Left cardiac atrium (tissue), 4 donors: ENCODE measurements at places on chromosomes 7 and 10. TPM values are rescaled to one million over a fixed set of nuclear protein-coding genes. Genes with fewer than 3 reads are reported as not detected.

SPACDR gene
- total RNA-seq, result 0.73 TPM

GPRIN2 gene
- total RNA-seq, result not detected

CYP2E1 gene
- 1.3 TPM for total RNA-seq

RNF148 gene
- total RNA-seq, result 0.35 TPM

JAZF1 gene
- 20.0 TPM for total RNA-seq

SPDYE1 gene
- not detected for total RNA-seq

CPA2 gene
- not detected for total RNA-seq

DNA sequence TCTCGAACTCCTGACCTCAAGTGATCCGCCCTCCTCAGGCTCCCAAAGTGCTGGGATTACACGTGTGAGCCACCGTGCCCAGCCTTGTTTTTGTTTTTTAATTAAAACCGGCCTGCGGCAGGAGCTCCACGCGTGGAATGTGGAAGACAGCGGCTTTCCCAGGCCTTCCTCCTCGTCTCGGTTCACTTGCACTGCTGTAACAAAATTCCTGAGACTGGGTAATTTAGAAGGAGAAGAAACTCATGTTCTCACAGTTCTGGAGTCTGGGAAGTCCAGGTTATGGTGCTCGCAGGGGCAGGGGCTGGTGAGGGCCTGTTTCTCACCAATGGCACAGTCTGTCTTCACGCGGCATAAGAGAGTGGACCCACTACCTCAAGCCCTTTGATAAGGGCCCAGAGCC lies 14.4 kb upstream of the CRYGN start:
- DNase-seq, result peak; percentile 4

DNA sequence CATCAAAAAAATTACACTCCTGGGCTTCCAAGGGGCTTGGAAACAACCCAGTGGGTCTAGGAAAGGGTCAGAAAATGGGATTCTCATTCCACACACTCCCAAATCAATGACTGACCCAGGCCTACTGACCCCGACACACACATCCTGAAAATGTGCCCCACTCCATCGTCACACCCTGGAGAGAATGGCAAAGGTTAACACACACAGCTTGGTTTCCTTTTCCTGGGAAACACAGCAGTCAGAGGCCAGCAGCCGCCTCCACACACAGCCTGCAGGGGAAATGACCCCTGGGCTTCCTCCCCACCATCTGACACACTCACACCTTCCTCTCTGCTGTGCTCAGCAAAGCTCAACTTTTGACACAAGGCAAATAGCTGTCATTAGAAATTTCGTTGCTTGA lies 42.9 kb downstream of the SH3PXD2A start:
- no peak for DNase-seq

DNA sequence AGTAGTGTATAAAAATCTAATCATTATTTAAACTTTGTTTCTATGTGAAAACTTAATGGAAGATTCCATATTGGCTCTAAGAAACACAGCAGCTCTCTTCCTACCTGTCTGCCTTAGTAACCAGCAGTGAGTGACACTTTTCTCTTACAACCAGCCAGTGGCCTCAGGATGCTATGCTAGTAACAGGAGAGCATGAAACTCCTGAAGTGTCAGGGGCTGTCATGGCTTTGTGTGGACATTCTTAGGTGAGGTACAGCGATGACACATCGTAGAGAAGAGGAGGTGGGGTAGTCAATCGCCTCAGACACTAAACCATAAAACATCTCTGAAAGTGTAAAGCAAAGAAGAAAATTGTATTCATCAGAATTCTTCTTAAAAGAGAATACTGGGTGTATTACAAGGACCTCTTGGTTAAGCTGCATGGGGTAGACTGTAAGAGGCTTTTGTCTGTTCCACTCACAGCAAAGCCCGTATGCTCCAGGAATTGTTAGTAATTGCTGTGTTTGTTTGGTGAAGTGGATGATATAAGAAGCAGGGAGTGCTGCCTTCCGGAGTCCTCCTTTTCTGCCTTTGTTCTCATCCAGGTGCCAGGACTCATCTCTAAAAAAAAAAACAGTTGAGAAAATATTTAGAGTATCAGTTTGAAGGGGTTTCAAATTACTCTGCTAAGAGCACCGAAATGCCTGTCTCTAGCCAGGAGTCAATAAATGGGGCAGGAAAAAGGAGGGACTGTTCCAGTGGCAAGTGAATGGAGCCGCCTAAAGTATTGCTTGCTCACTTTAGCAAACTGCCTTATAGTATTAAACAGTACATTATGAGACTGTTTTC lies 518.8 kb downstream of the CNTNAP2 start:
- no peak for DNase-seq

GRCh38 chr7:106257752-106258151 lies 27.0 kb downstream of the NAMPT start:
- DNase-seq, result no peak

- no peak for DNase-seq
Measured at GRCh38 chr7:153415632-153416031, 636.6 kb upstream of the DPP6 start.

- DNase-seq, result no peak
Measured at GRCh38 chr7:70212281-70212680, 614.0 kb downstream of the AUTS2 start.

DNA sequence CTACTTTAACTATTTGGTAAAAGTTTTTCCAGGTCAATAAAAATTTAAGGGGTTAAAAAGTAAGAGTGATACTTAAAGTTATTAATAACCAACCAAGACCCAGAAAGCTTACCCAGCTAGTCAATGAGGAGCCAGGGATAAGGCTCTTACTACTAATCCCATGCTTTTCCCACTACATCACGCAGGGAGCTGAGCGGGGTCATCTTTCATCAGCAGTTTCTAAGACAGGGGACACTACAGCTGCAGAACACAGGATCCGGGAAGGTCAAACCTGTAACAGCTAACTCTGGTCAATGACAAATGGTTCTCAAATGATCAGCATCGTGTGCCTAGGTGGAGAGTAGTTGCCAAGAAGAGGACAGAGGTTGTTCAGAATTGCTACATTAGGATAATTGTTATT lies 65.1 kb downstream of the RSU1 start:
- no peak for DNase-seq

DNA sequence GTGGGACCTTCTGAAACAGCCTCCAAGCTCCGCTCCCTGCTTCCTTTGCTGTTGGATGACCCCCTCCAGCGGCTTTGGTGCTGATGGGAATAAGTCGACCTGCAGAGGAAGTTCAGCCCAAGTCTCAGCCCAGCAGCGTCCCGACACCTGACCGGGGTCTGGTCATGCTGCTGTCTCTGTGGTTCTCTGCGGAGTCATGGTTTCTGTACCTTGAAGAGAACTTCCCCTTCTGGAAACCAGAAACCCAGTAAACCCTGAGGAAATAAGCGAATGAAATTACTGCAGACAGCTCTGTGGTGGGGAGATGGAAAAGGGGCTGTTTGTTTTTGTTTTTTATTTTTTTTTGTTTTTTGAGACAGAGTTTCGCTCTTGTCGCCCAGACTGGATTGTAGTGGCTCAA lies 18.3 kb upstream of the ZNF12 start:
- DNase-seq, result no peak

- peak; percentile 43 for DNase-seq
Measured at GRCh38 chr7:137933270-137934017, 68.4 kb downstream of the CREB3L2 start.

DNA sequence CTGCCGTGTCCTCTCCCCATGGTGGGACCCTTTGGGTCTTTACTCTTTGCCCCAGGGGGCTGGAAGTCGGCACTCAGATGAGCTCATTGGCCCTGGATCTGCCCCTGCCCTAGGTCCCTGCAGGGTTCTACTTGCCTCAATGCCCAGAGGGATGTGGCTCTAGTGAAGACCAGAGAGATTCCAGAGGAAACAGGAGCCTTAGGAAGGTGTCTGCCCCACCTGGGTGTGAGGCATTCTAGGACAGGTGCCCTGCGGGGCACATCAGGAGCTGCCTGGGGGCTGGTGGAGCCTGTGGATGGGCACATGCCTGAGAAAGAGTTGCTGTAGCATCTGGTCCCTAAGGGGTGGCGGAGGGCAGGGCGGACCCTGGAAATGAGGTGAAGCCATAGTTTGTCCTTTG lies 128.6 kb downstream of the ADCY1 start:
- DNase-seq, result no peak

DNA sequence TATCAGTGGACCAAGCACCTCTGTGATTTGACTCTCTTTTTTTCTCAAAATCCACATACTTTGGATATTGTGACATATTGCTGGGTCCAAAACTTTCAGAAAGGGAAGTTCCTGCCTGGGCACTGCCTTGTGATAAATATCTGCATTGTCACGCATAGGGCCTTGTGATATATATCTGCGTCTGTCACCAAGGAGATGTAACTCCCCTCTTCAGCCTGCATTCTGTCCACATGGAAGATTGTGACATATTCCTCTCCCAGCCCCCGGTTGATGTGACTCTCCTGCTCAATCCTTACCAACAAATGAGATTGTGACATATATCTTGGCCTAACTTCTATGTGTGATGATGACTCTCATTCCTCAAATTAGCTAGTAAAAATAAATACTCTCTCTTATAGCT lies 25.4 kb upstream of the ZNF107 start:
- no peak for DNase-seq

DNA sequence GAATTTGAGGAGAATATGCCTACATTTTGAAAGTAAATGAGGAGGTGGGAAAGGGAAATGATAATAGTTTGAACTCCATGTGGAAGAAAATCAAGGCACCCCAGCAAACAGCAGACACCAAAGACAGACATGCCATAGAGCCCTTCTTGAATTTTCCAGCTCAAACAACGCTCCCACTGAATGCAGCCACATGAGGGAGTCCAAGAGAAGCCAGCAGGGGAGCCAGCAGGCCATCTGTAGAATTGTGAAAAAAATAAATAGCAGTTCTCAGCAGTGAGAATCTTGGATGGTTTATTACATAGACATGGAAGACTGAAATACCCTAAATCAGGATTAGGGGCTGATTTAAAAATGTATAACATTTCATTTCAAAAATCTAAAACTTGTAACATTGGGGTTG lies 1567.3 kb upstream of the LRRTM3 start:
- DNase-seq, result no peak

GRCh38 chr10:75040576-75040975 lies 70.9 kb upstream of the SAMD8 start:
- no peak for DNase-seq

DNA sequence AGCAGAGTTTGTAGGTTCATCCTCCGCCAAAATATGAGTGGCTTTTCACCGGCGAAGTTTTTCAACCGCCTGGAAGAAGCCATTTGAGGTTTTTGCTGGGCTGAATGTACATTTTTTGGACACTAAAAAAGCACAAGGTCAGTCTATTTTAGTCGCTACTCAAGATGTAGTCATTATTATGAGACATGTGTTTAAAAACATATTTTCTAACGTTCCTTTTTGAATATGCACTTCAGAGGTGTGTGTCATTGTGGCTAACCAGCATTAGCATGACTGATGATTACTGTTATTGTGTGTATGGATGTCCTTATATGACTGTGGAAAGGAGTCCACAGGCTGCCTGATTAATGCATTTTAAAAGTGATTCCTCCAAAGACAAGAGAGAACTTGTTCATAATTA lies 605.4 kb downstream of the INHBA start:
- no peak for DNase-seq

- DNase-seq, result no peak
Measured at GRCh38 chr10:56319386-56319785, 41.7 kb downstream of the ZWINT start.

DNA sequence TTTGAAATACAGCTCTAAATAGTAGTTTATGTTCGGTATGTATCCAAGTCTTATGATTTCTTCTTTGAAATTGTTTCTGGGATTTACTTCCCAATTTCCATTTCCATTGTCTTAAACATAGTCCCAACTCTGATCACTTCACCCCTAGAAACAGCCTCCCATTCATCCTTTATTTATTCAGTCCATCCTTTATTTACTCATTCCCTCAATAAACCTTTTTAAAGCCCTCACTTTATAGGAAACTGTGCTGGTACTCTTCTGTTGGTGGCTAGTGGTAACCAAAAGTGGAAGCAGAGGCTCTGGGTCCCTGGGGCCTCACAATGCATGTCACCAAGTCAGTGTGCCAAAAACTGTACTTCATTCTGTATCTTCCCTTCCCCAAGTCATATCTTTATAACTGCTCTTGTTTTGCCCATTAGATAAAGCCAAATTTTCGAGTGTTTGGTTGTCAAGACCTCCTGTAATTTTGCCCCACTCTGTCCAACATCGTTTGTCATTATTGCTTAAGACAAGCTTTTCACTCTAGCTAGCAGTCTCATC lies 3.9 kb upstream of the EPC1 start:
- DNase-seq, result no peak

GRCh38 chr7:128876127-128876526 lies 13.5 kb downstream of the ATP6V1F start:
- no peak for DNase-seq

DNA sequence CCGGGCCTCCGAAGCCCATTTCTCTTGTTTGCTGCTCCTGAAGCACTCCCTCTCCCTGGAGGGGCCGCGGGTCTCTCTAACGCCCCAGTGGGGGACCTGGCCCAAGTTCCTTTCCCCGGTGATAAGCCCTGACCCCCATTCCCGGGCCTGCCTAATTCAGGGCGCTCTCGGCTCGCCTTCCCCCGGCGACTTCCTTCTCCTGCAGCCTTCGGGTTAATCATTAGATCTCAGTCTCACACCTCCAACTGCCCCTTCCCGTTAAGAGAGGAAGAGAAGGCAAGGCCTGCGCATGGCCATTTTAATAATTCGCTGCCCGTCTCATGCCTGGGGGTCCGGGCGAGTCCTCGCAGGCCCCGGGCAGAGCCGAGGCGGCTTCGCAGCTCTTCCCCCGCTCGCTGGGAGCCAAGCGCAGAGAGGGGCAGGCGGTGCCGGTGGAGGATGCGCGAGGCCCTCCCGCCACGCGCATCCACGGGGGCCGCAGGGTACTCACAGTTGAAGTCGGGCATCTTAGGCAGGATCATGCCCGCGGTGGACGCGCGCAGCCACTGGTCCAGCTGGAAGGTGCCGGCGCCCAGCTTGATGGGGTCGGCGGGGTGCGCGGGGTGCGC lies 1.2 kb downstream of the MNX1 start:
- no peak for DNase-seq

DNA sequence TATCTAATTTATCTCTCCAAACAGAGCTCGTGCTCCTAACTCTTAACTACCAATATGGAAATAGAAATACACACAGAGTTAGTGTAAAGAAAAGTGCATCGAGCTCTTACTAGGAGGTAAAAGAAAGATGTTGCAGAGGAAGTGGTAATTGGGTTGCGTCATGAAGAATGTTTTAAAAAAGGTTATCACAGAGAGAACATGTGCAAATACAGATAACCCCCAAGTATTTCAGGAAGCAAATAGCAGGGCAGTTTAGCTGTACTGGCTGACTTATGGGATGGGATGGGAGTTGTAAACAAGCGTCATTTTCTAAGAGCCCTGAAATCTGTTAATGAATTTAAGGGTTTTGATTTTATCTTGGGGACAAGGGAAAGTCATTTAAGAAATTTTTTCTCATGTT lies 153.9 kb downstream of the AGMO start:
- DNase-seq, result no peak

GRCh38 chr7:155259866-155260497 lies 37.7 kb upstream of the INSIG1 start:
- no peak for DNase-seq

- peak; percentile 31 for DNase-seq
Measured at GRCh38 chr10:89163265-89163995, 43.7 kb downstream of the CH25H start.

DNA sequence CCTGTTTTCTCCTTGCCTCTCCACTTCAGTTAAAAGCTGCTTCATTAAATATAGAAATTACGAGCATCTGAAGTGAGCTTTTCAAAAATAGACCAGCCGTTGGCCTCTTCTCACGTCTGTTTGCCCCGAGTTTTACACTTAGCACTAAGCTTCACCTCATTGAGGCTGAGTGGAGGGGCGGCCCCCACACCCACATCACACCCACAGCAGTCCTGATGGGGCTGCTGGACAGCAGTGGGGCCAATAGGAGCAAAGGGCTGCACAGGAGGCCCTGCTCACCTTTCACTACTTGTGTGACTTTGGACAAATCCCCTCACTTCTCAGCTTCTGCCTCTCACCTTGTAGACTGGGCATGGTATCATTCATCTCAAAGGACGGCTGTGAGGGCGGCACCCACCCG lies 677.8 kb downstream of the SDK1 start:
- no peak for DNase-seq
